Stimulated activated CD4-positive, alpha-beta T cell treated with anti-CD3 and anti-CD28 coated beads, Interleukin-15, amount 100 ng/mL, for 48 hours (primary cell): ENCODE measurements at places on chromosomes 3 and 15.
A peak's percentile ranks its signal among the peaks of the same experiment; 100 is the strongest.

DNA sequence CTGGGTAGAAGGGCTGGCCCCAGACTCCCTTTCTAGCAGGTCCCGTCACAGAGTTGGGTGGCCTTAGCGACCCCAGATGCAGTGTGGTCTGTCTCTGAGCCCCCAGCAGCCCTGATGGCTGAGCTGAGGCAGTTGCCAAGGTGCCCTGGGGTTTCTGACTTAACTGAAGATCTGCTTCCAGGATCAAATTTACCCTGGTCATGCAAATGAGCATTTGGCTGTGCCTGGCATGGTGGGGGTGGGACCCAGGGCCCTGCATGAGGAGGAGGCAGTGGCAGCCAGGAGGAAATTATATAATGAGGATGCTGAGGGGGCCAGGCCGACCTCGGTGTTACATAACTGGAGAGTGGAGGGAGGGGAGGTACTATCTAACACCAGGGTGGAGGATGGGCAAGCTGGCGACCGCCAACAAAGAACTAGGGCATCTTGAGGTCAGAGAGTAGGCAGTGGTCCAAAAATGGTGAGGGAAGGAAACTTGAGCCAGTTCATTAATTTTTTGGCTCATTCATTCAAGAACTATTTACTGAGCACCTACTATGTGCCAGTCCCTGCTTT is 16.4 kb downstream of the PLEKHO2 start:
- no peak for DNase-seq

DNA sequence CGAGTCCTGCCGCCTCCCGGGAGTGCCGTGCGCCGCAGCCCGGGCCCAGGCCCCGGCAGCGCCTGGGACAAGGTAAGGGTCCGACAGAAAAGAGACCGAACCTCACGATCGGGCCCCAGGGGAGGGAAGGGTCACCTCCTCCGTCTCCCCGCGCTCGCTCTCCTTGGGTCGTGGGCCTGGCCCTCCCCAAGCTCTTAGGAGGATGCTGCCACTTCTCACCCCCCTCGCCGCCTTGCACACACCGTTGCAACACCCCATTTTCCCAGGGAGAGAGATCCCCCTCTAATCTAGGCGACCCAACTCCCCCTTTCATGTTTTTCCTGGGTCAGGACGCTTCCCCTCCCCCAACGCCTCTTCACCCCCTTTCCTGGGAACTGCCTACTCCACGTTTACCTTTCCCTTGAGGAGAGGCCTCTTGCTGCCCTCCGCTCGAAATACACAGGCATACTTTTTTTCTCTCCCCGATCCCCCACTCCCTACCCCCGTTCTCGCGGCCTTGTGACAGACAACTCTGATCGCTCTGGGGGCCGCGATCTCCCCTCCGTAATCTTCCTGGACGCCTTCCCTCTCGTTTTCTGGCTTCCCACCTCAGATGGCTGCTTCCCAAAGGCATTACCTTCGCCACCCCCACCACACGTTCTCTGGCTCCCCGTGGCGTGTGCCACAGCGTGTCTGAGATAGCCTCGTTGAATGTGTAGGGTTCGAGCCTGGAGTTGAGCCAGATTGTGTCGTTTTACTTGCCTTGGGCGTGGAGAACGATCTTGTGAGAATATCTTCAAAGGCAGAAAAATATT is 688 bp downstream of the SETD5 start:
- no peak for DNase-seq

DNA sequence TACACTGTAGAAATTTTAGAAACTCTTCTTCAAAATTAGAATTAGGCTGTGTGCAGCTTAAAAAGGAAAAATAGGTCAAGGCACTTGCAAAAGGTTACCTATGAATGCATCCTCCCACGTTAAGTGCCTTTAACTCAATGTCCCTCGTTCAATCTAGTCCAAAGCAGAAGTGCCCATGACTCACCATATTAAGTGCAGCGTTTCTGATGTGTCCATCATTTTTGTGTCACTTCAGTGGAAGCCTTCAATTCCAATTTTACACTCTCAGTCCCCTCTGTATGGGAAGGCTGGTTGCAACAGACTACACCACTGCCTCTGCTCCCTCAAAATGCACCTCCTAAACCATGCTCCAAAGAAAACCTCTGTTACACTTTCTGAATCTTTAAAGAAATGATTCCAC is 53.4 kb downstream of the FOXB1 start:
- DNase-seq = no peak

DNA sequence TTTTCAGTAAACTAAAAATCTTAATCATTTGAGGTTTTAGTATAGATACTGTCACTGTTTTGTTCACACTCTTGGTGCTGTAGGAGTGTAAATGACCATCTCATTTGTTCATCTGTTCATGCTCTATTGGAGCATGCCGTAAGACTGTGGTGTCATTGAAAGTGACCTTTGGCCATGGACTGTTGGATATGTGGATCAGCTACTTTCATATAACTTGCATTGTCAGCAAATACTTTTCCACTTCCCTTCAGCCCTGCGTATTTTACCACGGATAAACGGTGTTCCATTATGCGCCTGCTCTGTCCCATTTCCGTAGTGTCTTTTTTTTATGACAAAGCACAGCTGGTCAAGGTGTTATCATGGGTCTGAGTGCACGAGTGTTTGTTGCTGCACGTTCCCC is 32.6 kb upstream of the SENP5 start:
- DNase-seq = no peak

DNA sequence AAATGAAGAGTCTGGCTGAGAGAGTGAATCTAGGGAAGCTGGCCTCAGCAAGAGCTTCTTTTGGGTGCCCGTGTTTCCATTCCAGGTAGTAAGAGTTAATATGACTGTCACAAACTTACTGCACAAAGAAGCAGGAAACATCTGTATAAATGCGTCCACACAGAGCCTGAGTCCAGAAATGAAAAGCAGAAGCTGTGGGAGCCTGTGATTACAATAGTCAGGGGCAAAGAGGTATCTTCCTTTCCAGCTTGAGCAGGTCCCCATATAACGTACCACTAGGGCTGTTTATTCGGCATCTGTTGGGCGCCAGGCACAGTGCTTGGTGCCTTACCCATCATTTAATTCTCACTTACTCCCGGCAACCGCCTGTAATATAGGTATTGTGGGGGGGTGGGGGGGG is 40.5 kb upstream of the B3GNT5 start:
- DNase-seq = no peak

GRCh38 chr15:57297163-57297593 is 79.1 kb upstream of the CGNL1 start:
- DNase-seq = no peak

DNA sequence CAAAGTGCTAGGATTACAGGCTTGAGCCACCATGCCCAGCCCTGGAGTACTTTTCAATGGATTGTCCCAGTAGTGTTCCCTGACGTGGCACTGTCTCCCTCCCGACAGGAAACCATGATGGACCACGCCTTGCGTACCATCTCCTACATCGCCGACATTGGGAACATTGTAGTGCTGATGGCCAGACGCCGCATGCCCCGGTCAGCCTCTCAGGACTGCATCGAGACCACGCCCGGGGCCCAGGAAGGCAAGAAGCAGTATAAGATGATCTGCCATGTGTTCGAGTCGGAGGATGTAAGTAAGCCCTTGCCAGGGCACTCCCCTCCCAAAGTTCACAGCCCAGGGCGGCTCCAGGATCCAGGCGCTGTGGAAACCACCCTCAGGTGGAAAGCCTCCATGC is 168.1 kb downstream of the NSMCE3 start:
- no peak for DNase-seq

DNA sequence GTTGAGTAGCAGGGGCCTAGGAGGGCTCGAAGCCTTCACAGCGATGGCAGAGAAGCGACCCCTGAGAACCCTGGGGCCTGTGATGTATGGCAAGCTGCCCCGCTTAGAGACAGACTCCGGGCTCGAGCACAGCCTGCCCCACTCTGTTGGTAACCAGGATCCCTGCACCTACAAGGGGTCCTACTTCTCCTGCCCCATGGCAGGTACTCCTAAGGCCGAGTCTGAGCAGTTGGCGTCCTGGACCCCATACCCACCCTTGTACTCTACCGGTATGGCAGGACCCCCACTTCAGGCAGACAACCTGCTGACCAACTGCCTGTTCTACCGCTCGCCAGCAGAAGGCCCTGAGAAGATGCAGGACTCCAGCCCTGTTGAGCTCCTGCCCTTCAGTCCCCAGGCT is 4.3 kb downstream of the C15orf39 start:
- DNase-seq = no peak

- DNase-seq = no peak
Measured at GRCh38 chr3:147305533-147306250, 100.7 kb downstream of the ZIC4 start.

- no peak for DNase-seq
Measured at GRCh38 chr3:149299938-149300801, 33.3 kb downstream of the TM4SF18 start.

DNA sequence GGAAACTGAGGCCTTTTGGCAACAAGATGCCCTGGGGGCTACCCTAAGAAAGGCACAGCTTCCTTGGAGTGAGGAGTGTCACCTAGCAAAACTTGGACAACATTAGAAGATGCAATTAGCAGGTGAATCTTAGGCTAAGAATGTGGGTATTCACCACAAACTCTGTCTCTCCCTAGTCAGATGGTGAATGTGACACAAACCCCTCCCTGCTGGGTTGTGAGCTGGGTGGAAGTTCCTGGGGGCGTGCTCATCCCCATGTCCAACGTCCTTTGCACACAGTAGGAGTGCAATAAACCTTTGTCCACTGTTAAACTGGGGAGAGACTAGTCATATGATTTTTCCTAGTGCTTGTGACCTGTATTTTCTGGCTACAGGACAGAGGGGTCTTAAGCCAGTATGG is 67.1 kb upstream of the SH3GL3 start:
- no peak for DNase-seq

DNA sequence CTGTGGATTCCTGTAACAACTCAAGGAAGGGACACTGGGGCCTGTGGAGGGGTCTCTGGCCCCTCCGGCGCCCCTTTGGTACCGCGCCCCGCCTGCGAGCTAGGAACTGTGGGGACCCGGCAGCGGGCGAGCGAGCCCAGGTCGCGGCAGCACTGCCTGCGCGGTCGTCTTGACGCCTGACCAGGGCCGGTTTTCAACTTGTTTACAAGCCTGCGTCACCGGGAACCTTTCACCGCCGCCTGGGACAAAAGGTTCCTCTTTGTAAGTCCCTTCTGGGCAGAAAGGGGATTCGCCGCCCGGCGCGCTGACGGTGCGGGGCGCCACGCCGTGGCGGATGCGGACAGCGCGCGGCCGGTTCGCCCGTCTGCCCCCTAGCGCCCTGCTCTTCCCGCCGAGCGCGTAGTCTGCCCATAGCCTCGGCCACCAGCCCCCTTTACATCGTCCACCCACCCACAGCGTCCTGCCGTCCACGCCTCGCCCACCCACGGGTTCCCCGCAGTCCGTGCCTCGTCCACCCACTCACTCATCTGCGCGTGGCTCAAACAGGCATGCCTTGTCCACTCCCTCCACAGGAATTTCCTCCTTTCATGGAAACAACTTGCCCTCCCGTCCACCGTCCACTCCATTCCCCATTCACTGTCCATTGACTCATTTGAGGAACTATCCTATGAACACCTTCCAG is 5.5 kb upstream of the CFAP100 start:
- DNase-seq = peak; percentile 17

GRCh38 chr3:185995352-185995751 is 57.5 kb upstream of the TRA2B start:
- DNase-seq = no peak

- DNase-seq = no peak
Measured at GRCh38 chr3:181637056-181637455, 74.7 kb upstream of the SOX2 start.

DNA sequence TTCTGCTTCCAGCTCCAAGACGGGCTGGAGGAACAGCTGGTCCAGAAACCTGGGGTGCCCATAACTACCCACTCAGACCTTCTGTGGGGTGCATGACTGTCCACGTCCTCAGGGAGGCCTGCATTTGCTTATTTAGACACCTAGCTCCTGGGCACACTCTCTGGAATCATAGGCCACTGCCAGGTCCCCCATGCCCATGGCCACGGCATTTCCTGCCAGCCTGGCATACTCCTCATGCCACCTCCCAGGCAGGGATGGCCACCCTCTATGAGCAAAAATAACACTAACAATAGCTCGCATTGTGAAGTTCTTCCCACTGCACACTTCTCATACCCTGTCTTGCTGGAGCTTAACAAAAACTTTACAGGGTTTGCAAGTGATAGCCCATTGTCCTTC is 166.9 kb upstream of the TPM1 start:
- no peak for DNase-seq

GRCh38 chr15:91199511-91199910 is 99.5 kb downstream of the SV2B start:
- no peak for DNase-seq

- DNase-seq = no peak
Measured at GRCh38 chr3:108219336-108219735, 2.9 kb downstream of the IFT57 start.

- DNase-seq = peak; percentile 57
Measured at GRCh38 chr3:69197922-69198530, 75.6 kb upstream of the LMOD3 start.

GRCh38 chr3:122671553-122671952 is 9.1 kb upstream of the PARP14 start:
- no peak for DNase-seq

- DNase-seq = no peak
Measured at GRCh38 chr3:195042743-195043606, 228.0 kb downstream of the XXYLT1 start.

GRCh38 chr15:83248151-83249029 is 36.1 kb downstream of the BNC1 start:
- no peak for DNase-seq

GRCh38 chr3:82067420-82067819 is 306.0 kb upstream of the GBE1 start:
- DNase-seq = no peak

DNA sequence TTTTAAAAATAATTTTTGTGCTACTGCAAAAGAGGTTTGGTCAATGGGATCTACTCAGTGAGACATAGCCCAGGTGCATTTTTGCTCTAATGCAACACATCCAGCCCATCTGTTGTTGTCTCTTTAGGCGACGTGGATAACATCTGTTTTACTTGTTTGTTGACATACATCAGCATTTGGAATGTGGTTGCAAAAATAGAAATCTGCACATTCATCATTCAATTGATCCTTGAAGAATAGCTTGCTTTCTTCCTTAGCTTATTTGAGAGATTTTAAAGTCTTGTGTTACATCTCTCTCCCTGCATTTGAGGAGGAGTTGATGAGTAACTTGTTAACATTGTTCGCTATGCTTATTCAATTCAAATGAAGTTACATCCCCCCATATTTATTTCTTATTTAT is 1202.3 kb downstream of the NSUN3 start:
- DNase-seq = no peak

DNA sequence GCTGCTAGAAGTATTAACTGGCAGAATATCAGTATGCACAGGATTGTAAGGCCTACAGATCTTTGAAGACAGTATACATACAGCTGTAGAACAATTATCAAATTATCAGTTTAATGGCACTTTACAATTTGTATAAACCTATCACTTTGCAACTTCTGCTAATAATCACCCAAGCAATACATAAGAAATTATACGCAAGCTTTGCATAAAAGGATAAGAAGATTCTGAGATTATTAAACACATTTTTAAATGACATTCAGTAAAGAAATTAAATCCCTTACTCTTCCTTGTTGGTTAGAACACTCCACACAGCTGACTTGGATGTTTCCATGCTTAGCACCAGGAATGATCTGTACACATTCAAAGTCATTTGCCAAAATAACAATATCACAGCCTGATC is 46.8 kb downstream of the DMXL2 start:
- no peak for DNase-seq
